Stimulated activated CD8-positive, alpha-beta memory T cell treated with anti-CD3 and anti-CD28 coated beads, Interleukin-4, amount 100 ng/mL, for 48 hours (primary cell): ENCODE measurements at places on chromosomes 12 and 14.
A peak's percentile ranks its signal among the peaks of the same experiment; 100 is the strongest.

DNA sequence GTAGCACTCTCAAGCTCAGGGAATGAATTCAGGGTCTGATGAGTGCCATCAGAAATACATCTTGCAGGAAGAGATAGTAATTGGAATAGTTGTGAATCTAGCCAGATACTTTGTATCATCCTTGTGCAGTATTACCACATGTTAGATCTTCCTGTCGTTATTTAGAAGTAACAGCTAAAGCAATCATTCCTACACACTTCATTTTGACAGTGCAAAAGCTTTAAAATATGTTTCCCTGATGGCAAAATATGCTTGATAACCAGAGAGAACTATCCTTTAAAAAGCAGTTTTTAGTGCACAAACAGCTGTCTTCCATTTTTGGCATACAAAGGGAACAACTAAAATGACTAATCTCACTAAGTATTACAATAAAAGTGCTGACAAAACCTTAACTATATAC, 149.5 kb upstream of the SLC38A2 start:
- DNase-seq, result no peak

- no peak for DNase-seq
Observed at GRCh38 chr12:52896190-52897100, 8.4 kb downstream of the KRT8 start.

- DNase-seq, result no peak
Observed at GRCh38 chr12:45205165-45205825, 10.6 kb upstream of the ANO6 start.

DNA sequence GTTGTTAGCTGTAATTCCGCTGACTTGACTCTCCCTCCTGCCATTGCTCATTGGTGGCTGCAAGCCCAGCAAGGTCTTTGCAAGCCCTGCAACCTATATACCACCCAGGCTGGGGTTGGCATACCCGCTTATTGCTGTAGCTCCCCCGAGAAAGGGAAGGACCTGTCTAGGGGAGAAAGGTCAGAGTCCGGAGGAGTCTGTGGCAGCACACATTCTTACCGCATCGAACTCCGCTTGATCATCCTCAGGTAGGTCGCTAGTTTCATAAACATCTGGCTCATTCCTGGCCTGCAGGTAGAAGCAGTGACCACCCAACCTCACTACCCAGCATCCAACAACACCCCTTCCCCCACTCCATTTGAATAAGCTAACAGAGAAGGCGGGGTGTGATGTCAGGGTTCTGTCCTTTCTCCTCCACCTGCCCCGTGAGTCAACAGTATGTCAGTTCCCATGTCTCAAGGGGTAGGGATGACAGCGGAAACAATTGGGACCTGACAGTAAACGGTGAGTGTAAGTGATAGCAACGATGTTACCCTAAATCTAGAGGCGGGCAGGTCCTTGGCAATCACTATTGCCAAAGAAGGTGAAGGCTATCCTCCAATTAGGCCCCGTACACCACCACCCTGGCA, 1.1 kb downstream of the DCTN2 start:
- no peak for DNase-seq

DNA sequence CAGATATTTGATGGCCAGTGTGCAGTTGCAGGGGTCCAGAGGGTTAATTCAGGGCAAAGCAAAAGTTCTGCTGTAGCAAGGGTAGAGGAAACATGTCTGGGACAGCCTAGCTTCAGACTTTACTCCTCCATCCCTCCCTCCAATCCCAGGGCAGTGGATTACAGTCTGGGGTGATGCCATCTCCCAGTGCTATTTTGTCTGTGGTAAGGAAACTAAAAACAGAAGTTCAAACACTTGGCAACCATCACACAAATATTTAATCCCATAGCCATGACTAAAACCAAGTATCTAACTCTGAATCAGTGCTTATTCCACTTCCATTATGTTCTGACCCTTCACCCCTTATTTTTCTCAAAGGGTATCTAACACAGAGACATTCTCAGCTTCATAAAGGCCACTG, 61.8 kb downstream of the PIK3C2G start:
- DNase-seq, result no peak

DNA sequence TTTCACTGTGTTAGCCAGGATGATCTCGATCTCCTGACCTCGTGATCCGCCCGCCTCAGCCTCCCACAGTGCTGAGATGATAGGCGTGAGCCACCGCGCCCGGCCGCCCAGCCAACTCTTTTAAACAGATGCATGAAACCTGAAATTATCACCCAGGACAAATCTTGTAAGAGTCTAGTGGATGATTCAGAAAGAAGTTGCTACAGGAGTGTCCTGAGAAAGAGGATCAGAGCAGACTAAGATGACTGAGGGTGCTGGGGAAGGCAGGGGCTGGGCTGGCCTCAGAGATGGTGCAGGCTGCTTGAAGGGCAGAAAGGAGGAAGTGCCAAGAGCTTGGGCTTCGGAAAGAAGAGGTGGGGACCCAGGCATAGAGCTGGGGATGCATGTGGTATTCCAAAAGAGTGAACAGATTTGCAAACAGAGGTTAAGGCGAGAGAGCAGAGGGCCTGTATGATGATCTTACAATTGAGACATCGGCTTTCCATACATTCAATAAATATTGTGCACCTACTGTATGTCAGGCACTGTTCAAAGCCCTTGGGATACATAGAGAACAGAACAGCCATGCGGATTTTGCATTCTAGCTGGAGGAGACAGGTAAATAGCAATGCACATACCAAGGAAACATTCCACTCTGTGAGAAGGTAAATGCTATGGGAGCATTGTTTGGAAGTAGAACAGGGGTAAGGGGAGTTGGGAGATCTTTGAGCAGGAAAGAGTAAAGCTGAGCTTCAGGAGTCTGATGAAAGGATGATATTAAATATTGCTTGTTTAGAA, 7.4 kb upstream of the CD9 start:
- DNase-seq, result no peak

- DNase-seq, result no peak
Observed at GRCh38 chr12:53107122-53107521, 3.8 kb downstream of the SOAT2 start.

DNA sequence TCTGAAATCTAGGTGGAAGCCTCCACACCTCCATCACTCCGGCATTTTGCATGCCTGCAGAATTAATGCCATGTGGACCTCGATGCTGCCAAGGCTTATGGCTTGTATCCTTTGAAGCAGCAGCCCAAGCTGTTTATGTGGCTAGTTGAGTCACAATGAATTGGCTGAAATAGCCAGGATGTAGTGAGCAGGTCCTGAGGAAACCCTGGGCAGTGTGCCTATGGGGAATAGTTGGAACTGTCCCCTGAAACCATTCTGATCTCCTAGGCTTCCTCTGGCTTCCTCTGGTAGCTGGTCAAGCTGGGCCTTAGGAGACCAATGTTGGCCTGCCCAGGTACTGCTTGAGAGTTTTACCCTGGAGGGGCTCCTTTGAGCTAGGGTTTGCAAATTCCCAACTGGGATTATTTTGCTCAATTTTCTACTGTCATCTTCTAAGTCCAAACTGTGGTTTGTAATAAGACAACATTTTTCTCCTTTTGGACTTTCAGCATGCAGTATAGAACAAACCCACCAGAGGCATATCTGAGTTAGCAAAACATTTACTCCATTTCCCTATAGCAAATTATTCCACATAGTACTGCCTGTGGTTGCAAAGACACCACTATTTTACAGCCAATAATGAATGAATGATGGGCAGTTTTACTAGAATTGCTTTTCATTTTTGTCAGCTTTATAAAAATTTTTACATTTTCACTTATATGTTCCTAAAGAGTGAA, 85.1 kb upstream of the AMIGO2 start:
- no peak for DNase-seq

DNA sequence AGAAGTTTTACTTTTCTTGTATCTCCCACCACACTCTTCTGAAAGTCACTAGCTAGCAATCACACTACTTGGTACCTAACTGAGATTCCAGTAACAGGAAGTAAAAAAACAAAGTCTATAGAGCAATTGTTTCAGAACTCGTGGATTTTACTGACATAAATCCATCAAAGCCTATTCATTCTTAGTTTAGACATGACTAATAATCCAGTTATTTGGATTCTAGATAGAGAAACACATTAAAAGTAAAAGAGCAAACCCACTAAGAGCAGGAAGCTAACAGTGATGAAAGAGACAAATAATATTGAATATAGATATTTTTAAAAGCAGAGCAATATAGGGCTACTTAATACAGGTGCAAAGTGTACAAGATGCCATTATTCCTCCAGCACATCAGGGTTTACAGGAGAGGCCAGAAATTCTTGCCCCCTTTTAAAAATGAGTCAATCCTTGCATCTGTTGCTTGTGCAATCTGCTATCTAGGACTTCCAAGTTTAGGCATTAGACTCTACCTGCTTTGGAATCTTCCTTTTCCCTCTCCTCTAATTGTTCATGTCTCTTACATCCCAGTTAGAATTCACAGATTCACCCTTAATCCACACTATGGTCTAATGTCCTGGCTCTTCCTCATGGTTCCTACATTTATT, 6.0 kb downstream of the HEATR5A start:
- DNase-seq, result no peak

GRCh38 chr14:79630288-79630960, 580.9 kb downstream of the DIO2 start:
- DNase-seq, result no peak

DNA sequence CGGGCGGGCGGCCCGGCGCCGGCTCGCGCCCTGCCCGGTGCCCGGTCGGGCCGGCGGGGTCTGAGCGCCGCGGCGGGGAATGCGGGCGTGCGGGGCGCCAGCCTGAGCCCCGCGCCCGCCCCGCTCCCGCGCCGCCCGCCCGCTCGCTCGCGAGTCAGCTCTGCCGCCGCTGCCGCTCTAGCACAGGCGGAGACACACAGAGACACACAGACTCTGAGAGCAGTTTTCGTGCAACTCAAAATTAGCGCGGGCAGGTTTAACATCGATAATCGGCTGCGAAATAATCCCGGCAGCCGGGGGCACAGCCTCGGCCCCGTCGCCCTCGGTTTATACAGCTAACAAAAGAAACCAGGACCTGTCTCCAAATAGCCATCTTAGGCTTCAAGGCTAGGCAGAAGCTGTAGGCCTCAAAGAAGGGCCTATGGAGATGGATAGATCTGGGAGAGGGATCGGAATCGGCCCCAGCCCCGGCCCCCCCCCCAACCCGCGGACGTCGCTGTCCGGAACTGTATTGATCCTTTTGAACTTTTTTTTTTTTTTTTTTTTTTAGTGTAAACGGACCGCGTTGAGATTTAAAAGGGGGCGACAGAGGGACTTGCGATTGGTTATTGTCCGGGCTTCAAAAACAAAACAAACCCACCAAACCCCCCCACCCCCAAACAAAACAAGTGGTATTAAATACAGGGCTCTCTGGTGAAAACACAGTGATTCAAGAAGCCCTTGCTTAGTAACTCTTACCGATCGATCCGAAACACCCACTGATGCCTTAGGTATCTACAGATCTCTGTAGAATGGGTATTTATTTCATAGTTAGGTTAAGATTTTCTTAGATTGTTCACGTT, 1.1 kb downstream of the ARID2 start:
- DNase-seq, result peak; percentile 70

DNA sequence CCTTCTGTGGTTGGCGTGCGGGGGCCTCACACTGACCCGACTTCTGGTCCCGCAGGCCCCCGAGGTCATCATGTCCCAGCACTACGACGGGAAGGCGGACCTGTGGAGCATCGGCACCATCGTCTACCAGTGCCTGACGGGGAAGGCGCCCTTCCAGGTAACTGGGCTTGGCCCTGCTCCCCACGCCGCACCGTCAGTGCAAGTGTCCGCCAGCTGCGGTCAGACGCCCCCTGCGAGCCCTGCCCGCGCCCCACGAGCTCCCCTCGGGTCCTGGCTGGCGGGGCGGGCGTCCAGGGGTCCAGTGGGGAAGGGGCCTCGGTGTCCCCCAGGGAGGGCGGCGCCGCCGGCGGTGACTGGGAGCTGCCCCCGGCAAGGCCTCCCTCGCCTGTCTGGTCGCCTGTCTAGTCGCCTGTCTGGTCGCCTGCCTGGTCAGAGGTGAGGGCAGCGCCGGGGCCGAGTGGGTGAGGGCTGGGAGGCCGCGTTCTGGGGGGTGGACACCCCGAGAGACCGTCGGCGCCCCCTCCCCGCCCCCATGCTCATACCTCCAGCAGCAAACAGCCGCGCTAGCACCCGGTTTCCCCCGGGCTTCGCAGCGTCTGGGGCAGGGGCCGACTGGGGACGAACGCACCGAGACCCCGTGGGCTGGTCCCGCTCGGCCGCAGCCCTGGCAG, 14.8 kb downstream of the ULK1 start:
- DNase-seq, result no peak

DNA sequence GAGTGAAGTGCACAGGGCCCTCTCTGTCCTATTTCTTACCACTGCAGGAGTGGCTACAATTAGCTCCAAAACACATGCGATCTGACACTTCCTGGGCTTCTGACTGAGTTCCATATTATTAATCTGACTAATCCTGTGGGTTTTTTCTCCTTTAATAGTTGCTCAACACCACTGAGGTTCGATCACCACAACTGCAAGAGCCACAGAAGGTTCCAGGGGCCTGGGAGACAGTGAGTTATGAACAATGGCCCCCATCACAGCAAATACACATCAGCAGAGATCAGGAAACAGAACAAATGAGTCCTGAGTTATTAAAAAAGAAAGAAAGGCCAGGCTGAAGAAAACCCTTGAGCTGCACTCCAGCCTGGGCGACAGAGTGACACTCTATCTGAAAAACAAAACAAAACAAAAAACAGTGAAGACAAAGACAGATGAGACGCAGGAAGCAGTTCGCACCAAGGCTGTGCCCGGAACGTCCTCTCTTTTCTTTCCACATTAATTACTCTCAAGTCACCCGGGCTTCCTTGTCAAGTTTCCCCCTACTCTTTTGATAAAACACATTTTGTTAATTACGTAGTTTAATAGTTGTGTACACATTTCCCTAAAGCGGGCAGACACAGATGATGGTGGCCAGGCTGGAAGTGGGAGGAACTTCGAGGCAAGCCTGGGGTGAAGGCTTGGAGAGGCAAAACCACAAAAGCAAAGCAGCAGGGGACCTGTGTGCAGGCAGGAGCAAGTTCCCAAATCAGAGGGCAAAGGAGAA, 42.7 kb downstream of the CDC42BPB start:
- no peak for DNase-seq

DNA sequence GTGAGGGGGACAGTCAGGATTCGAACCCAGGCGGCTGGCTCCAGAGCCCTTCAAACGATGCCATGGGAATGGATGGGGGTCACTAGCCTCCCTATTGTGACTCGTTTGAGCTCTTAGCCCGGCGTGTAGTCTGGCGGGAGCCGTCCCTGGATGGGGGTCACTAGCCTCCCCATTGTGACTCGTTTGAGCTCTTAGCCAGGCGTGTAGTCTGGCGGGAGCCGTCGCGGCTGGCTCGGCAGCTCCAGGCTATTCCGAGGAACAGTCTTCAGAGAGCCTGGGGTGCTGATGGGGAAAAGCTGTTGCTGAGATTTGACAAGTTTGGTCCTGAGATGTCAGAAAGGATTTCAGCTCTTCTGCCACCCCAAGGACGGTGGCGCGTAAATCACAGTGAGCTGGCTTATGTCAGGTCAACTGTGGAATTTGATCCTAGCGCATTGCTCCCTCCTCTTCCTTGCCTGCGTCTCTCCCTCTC, 58.3 kb downstream of the CALM1 start:
- no peak for DNase-seq

- peak; percentile 68 for DNase-seq
Observed at GRCh38 chr12:11958221-11959091, 112.3 kb upstream of the BCL2L14 start.

- DNase-seq, result peak; percentile 79
Observed at GRCh38 chr14:22570132-22570949, 18.7 kb downstream of the DAD1 start.
